ENCODE measurements at places on chromosomes 1 and 21.

DNA sequence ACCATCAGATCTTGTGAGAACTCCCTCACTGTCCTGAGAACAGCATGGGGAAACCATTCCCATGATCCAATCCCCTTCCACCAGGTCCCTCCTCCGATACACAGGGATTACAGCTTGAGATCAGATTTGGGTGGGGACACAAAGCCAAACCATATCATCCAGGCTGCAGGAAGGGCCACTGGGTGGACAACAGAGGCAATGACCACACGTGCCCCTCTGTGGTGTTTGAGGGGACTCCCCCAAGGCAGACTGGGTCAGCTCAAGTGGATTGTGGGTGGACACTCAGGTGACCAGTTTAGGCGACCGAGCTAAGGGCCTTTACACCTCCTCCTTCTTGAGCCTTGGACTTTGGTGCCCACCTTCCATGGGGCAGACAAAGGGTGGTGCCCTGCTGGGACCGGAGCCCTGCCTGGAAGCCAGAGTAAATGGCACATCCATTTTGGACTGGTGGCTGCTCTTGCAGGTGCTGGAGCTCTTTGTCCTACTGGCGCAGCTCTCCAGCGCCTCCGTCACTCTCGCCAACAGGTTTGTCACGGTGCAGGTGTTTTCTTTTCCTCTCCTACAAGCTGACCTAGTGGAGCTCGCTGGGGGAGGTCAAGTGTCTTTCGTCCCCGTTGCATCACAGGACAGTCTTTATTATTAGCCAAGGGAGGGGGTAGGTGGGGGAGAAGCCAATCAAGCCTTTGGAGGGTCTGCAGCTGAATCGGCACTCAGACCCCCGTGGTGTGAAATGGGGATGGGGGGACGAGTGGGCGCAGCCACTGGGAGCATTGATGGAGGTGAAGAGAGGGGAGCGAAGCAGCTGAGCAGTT is 37.6 kb downstream of the CRYAA start:
- DNase-seq, result peak; percentile 32

GRCh38 chr1:68848017-68848416 is 351.1 kb upstream of the DEPDC1 start:
- DNase-seq, result no peak

DNA sequence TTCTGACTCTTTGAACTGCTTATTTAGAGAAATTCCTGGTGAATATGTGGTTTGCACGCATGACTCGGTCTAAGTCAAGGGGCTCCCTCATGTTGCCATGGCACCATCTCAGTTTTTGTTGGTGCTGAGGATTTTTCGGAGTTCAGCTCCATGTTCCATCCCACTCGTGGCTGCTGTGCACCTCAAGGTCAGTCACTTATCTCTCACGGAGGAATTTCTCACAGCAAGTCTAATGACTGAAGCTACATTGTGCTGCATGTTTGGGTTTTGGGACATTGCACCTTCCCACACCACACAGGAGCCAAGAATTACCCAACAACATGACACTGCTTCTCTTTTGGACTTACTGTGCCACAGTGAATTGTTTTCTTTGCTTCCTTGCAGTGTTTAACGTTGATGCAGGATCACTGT is 269.9 kb downstream of the NCAM2 start:
- no peak for DNase-seq

DNA sequence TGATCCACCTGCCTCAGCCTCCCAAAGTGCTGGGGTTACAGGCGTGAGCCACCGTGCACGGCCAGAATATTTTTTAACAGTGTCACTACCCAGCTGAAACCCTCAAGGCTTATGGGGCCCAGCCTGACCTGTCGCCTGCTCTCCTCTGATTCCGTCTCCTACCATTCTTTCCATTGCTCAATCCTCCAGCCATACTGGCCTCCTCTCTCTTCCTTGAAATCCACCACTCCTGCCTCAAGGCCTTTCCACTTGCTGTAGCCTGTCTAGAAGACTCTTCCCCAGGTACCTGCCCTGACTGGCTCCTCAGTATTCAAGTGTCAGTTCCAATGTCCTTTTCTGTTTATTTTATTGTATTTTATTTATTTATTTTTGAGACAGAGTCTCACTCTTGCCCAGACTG is 53.9 kb downstream of the YARS1 start:
- no peak for DNase-seq

DNA sequence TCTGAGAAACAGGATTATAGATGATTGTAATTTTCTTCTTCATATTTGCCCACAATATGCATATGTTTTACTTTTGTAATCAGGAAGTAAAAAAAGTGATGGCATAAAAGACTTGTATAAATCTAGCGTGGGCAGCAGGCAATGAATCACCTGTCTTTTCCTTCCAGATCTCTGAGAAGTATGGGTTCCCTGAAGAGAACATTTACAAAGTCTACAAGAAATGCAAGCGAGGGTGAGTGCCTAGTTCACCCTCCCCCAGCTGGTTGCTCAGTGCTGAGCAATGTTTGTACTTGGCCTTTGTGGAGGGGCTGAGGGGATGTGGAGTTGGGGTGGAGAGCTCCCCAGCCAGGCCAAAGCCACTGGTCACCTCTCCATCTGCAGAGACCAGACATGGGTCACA is 30.7 kb downstream of the GRHL3 start:
- no peak for DNase-seq

DNA sequence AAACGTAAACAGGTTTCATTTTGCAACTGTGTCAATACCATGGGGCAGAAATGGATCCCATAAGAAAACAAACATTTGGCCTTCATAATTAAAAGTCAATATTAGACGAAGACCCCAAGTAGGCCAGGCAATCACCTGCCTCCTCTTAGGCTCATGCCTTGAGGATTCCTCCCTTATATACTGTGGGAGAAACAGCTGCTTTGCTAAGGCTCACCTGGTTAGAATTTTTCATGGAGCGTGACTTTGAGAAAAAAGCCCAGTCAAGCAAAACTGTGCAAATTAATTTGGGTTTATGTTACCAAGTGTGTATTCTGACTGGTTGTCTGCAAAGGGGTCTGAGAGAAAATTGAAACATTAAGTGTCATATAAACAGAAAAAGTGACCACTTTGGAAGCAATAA is 605.3 kb upstream of the USP24 start:
- DNase-seq, result no peak

- no peak for DNase-seq
These were observed 51.5 kb upstream of the RUNX3 start for GRCh38 chr1:24981631-24982005.

- DNase-seq, result no peak
These were observed 63.2 kb downstream of the PRKAB2 start for GRCh38 chr1:147109041-147109440.

DNA sequence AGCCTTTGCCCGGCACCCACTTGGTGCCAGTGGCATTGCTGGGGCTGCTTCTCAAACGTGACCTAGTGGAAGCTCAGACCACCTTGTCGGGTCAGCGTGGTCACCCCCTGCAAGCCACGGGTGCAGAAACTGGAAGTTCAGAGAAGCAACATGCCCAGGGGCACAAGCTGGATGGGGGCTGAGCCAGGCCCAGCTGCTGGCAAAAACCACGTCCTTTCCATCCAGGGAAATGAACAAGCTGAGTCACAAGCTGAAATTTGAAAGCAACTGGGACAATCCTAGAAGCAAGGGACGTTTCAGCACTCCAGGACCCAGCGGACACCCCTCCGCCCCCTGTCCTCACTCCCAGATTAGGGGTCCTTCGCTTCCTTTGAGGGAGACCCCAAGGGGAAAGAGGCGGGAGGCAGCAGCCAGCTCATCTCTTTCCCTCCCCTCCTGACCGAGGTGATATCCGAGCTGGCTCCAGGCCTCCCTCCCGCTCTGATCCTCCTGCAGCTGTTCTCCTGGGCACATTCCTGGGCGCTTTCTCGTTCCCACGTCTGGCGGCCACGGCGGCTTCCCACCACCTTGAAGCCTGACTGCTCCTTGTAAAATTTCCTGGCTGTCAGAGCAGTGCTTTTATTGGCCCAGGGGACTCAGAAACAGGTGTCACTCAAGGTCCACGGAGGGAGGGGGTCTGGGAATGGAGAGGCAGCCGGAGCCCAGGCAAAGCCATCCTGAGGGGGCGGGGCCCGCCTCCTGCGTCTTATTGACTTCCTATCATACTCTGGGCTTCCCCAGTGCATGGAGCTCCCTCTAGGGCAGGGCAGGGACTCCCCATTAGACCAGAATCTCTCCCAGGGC is 62.8 kb downstream of the PAX7 start:
- no peak for DNase-seq

- DNase-seq, result no peak
These were observed 133.9 kb downstream of the ATG4C start for GRCh38 chr1:62917805-62918204.

DNA sequence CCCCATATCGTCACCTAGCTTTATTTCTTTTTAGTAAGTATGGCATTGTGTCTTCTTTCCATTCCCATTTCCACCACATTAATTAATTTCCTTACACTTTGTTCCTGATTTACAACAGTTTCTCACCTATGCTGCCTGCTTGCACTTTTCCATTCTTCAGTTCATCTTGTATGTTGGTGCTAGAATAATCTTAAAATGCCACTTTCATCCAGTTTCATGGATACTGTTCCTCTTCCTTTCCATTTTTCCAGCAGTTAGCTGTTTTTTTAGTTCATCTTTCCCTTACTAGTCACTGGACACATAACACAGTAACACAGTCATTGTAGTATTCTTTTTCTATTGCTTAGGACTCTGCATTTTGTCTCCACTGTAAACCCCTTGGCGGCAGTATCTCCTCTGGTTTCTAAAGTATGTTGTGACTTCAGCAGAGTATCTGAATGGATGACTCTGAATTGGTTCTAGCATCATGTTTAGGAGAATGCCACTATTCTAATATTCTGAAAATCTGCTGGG is 2.1 kb downstream of the CDC7 start:
- DNase-seq, result no peak

- no peak for DNase-seq
These were observed 6.3 kb upstream of the PRDM15 start for GRCh38 chr21:41885341-41886024.

DNA sequence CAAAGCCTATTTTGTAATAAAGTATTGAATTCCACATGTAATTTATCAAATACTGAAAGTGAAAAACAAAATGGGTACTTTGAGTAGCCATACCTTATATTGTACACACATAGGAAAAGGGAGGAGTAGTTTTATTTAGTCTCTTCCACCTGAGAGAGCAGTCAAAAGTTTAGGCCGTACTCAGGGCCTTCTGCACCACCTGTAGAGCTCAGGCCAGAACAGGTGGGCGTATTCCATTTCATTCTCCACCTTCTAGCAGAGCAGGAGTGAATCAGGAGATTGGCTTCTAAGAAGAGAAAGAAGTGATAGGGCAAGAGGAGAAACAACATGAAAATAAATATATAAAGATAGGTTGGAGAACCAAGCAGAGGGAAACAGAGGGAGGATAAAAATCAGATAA is 44.0 kb downstream of the TRAF5 start:
- DNase-seq, result no peak

DNA sequence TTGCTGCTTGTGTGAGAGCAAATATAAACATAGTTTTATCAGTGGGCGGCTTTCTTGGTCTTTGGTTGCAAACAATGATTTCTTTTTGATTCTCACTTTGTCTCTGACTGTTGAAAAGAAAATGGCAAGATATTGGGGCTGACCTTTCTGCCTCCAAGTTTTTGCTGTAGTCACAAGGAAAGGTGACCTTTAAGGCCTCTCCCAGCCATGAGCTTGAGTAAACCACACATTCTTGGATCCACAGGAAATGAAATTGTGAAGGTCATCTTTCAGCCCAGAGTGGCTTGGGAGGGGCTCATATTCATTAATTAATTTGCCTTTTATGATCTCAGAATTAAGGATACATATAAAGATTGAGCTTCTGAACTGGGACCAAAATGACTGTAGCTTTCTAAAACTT is 241.6 kb downstream of the BACH1 start:
- no peak for DNase-seq

DNA sequence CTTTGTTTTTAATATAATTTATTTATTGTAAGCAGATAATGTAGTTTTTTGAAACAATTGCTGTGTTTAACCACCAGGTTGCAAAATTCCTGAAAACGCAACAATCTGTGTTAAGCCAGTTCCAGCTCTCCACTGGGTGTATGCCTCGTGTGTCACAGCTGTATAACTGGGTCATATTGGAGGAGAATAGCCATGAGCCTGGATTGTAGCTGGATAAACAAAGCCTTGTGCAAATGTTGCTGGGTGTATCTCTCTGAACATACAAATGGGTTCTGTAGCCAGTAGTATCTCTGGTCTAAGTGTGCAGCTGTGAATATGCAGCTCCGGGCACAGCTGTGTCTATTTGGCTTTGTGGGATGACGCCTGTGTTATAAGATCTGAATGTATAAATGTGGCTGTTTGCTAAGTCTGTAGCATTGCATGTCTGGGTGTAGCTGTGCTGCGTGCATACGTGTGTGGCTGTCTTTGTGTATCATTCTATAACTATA is 2.8 kb downstream of the TCEA3 start:
- DNase-seq, result no peak

DNA sequence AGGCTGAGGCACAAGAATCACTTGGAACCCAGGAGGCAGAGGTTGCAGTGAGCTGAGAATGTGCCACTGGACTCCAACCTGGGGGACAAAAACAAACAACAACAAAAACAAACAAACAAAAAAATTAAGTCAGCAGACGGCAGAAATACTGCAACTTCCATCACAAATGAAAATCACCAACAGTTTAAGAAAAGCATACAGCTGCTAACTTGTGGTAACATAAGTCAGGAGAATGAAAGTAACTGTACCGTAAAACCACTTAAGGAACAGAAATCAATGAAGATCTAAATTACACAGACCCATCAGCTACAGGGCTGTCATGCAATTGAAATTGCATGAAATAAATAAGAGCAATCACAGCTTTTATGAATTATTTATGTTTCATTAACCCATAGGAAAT is 25.0 kb downstream of the MCOLN2 start:
- no peak for DNase-seq

GRCh38 chr1:153661111-153661708 is 2.7 kb downstream of the SNAPIN start:
- no peak for DNase-seq

DNA sequence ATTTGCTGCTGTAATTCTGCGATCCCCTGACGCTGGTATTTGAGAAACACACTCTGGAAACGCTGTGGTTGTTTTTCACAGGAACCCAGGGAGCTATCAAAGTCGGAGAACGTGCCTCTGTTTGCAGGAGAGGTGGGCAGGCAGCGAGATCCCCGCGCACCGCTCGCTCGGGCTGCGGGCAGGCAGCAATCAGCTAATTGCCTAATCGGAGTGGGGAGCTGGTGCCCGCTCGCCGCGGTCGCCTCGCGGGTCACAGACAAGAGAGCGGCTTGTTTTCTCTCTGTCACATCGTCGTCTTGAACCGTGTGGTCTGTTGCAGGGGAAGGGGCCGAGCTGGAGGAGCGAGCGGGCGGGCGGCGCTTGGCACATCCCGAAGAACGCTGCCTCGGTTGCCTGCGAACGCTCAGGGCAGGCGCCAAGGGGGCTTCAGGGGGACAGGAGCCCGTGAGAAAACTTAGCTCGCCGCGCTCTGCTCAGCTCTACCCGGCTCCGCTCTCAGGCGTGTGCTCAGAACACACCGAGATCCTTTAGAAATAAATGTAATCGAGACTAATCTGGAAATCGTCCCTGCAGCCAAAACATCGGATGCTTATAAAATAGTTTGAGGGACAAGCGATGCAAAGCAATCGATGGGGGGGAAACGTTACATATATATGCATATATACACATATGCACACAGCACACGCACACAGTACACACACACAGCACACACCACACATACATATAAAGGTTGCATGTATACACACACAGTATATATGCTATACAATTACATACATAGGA is 93.6 kb upstream of the SMYD2 start:
- no peak for DNase-seq

Data from activated CD8-positive, alpha-beta memory T cell treated with anti-CD3 and anti-CD28 coated beads, Interleukin-2, amount 50 U/mL, for 48 hours (primary cell).